ENCODE measurements at places on chromosomes 16 and 17.
A peak's percentile ranks its signal among the peaks of the same experiment; 100 is the strongest.

- DNase-seq = no peak
Measured at GRCh38 chr17:61157246-61157886, 242.3 kb upstream of the TBX2 start.

GRCh38 chr17:43013296-43013695, 6.7 kb downstream of the IFI35 start:
- DNase-seq = no peak

GRCh38 chr17:61442136-61442775, 10.0 kb upstream of the TBX4 start:
- no peak for DNase-seq

DNA sequence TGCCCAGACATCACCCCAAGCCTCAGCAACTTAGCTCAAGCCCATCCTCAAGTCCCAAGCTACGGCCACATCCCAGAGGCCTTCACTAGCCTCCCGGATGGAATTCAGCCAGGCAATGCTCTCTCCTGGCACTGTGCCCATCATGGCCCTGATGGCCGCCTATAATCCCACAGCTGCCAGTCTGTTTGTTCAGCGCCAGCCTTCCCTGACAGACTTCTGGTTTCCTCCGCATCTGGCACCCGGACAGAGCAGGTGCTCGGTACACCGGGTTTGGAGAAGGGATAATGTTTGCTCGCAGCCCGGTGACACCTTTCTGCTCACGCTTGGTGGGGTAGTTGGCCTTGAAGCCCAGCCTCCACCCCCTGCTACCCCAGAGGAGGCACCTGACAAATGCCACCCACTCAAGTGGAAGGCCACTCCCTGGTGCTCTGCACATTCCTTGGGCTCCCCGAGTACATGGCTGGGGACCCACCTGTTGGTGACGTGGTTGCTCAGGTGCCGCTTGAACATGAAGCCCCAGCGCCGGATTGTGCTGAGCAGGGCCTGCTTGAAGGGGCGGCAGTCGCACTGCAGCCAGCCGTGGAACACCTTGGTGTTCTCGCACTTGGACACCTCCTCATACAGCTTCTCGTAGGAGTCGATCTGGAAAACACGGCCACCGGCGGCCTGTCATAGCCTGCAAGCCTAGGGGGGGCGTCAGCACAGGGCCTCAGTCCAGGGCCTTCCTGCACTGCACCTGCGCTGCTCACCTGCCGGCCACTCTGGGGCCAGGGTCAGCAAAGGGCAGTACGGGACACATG, 47.1 kb downstream of the DNAH17 start:
- no peak for DNase-seq

DNA sequence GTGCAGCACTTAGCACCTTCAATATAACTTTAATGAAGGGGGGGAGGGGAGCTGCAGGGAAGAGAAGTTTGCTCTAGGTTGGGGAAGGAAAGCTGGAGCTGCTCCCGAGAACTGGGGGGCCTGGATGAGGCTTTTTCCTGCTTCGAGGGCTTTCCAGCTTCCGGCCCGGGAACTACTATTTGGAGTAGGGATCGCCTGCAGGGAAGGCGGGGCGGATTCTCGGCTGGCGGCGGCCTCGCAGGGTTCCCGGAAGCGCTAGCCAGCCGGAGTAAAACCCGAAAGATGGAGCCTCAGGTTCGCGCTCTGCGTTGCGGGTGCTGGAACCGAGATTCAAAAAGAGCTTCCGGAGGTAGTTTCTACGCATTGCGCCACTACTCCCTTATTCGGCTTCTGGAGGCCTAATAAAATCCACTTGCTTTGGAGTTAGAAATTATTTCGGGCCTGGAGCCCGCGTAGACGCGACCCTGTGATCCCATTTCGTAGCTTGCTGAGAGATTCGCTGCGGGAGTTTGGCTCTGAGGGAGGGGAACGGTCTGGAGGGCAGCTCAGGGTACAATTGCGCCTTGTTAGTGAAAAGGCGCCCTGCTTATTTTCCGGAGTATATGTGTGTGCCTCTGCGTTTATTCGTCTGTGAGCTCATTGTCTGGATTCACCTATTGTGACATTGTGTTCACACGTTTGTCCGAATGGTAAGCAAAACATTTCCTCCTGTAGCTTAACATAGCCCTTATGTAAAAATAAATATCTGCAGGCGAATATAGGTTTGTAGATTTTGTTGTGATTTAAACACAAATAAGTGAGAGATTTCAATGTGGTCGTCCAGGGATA, 652 bp downstream of the PRAC2 start:
- peak; percentile 64 for DNase-seq

Measured in ELF-1 (cell line).